Keratinocyte (primary cell): ENCODE measurements at places on chromosomes 7 and 10.

DNA sequence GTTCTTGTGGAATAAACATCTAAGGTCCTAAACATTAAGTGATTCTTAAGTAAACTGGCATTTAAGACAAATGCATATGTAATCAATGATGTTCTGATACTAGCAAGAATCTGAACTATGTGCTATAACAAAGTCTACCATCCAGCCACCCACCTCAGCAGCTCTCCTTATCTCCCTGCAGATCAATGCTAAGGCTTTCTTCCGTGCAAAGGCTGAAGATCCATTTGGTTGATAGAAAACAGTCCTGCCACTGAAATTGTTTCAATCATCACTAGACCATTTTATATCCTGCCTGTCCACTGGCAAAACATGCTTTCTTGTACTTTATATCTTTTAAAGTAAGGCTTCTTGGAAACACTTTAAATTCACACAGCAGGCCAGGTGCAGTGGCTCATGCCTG, 6.3 kb upstream of the SMKR1 start:
- no peak for DNase-seq

DNA sequence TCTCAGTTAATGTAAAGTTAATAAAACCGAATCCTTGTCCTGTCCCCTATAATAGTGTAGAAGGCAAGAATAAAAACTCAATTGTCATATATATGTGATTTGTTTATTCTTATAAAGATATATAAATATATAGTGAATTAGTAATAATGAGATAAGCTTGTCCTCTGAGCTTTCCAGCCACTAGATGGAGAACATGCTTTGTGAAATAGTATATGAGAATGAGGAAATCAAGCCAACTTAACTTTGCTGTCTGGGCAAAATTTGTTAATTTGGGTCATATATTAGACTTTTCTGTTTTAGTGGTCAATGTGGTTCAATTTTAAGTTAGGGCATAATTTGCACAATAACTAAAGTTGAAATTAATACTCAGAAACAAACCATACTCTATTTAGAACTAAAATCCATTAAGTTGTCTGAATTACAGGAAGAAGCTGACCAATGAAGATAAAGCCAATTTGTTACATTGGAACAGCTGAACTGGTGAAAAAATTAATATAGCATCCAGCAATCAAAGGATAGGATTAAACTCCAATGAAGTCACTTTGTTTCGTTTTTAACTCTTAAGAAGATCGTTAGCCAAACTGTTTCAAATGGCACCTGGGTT, 595.0 kb downstream of the ARL4A start:
- no peak for DNase-seq

- DNase-seq, result no peak
Measured at GRCh38 chr10:36801660-36802059, 323.7 kb upstream of the ANKRD30A start.

- DNase-seq, result no peak
Measured at GRCh38 chr10:14953424-14954000, 384 bp downstream of the DCLRE1C start.
